ENCODE measurements at places on chromosomes 12 and 14. TPM values are rescaled to one million over a fixed set of nuclear protein-coding genes. Genes with fewer than 3 reads are reported as not detected.

The MIP gene
- not detected for total RNA-seq

The SIX4 gene
- 21.7 TPM for total RNA-seq

The KDM2B gene
- total RNA-seq, result 79.2 TPM

The CLEC2B gene
- total RNA-seq, result not detected

The TAS2R30 gene
- total RNA-seq, result 5.6 TPM

The TTC6 gene
- 46.7 TPM for total RNA-seq

The EML5 gene
- total RNA-seq, result 6.0 TPM

The PRIMA1 gene
- 4.0 TPM for total RNA-seq

The FAM161B gene
- 3.4 TPM for total RNA-seq

The TAMALIN gene
- total RNA-seq, result 12.5 TPM

The CIDEB gene
- 1.9 TPM for total RNA-seq

The ARMH4 gene
- total RNA-seq, result 31.5 TPM

The SYNDIG1L gene
- 0.34 TPM for total RNA-seq

The GPR132 gene
- total RNA-seq, result 0.69 TPM

The TSPAN19 gene
- total RNA-seq, result not detected

The PLEKHG7 gene
- total RNA-seq, result 0.65 TPM

The PLA2G1B gene
- not detected for total RNA-seq

The SCAF11 gene
- 104 TPM for total RNA-seq

The TMTC1 gene
- 18.1 TPM for total RNA-seq

The SERPINA12 gene
- not detected for total RNA-seq

The PGF gene
- total RNA-seq, result 3.5 TPM

The RASAL1 gene
- 0.36 TPM for total RNA-seq
